Umbilical cord (tissue), 2 donors: ENCODE measurements at places on chromosomes 5 and 9.
A peak's percentile ranks its signal among the peaks of the same experiment; 100 is the strongest.

DNA sequence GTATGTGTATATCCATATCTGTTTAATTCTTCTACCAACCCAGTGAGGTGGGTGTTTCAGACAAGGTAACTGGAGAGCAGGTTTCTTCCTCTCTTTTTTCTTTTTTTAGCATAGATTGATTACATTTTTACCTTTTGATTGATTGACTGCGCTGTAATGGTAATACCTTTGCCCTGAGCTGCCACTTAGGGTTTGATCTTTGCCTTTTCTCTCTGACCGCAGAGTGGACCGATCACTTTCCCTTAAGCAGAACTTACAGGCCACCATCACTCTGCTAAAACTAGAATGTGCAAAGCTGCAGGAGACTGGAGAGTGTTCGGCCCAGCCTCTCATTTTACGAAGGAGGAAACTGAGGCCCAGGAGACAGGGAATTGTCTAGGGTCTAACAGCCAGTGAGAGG is 38.0 kb downstream of the RCL1 start:
- no peak for DNase-seq

- DNase-seq: no peak
These were observed 635 bp downstream of the NAA35 start for GRCh38 chr9:85941622-85941940.

DNA sequence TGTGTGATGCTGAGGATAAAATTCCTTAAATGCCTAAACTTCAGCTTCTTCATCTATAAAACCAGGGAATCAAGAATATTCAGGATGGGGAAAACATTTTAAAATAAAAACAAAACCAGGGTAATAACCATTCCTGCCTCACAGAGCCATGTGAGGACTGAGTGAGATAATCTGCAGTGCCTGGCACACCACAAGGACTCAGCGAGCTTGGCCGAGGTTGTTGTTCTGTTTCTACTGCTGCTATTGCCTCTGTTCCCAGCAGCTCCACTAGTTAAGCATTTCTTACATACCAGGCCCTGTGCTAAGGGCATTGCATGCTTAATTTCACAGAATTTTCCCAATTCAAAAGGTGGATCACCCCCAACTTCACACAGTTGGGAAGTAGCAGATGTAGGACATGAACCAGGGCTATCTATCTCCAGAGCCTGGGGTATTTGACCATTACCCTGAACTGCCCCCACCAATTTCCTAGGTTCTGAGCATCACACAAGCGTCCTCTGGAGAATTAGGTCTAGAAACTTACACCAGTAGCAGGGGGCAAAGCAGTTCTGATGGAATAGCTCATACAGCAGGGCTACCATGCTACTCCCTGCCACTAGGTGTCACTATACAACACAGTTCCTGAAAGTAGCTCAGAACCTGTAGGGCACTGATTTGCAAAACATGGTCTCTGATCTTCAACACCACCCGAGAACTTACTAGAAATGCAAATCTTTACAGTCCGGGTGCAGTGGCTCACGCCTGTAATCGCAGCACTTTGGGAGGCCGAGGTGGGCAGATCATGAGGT is 74.3 kb downstream of the LRSAM1 start:
- DNase-seq: no peak

DNA sequence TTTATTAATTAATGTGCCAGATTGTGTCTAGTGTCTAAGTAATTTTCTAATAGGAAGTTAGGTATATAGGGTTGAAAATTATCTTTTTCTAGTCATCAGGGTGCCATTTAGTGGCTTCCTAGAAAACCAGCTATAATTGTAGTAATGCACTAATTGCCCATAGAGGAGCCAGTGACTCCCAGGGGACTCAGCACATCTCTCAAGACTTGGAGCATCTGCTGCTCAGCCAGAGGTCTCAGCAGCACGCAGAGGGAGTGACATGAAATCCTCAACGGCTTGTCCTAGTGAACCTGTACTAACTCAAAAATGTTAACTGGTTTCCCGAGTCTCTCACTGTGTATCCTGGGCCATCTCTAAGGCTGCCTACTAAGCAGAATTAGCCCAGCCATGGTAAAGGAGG is 78.2 kb upstream of the MAN2A1 start:
- no peak for DNase-seq

DNA sequence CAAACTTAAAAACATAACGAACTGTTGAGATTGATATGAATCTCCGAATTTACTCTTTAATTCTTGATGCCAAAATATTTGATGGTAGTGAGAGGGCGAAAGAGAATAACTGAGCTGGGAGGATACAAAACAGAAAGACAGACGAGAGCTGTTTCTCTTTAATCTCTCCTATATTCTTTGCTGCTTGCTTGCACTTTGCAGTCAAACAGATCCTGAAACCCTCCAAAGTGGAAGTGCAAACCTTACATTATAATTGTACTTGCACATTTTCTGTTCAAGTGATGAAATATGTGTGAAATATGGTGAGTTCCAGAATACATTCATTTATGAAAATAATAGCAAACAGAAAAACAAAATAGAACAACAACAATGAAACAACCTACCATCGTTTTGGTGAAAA is 63.8 kb downstream of the PAM start:
- DNase-seq: no peak

DNA sequence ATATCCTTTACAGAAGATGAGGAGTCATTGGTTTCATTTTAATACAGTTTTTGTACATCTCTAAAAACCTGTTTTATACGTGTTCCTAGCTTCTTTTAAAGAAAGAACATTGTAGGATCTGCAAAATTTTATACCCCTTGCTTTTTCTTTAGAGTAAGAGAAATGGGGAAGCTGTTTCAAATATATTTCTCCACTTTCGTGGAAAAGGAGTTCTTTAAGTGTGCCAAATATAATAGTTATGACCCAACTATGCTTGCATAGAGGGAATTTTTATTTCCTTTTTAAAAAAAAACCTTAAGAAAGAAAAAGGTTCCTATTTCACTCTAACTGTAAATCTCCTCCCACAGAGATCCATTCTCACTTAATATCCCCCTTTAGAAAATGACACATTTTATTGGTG is 27.5 kb upstream of the DMAC1 start:
- no peak for DNase-seq

DNA sequence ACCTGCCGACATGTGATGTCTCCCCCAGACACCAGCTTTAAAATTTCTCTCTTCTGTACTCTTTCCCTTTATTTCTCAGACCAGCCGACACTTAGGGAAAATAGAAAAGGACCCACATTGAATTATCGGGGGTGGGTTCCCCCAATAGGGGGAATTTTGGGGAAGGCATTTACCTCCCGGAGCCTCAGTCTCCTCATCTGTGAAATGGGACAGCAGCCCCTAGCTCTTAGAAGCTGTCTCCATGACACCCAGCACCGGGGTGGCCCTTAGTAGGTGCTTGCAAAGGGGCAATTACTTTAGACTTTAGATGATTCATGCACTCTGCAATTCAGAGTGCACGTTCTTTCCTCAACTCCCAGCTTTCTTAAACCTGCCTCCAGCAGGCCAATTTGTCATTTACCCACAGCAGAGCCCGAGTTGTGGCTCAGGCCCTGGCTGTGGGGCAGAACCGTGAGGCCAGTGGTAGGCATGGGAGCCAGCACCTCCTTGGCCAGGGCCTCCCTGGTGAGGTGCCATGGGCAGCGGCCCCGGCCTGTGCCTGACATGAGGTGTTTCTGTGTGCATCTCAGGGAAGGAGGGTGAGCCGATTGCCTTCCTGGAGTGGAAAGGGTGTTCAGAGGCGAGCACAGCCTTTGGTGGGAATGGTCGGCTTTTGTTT is 51.7 kb downstream of the SH3PXD2B start:
- no peak for DNase-seq

DNA sequence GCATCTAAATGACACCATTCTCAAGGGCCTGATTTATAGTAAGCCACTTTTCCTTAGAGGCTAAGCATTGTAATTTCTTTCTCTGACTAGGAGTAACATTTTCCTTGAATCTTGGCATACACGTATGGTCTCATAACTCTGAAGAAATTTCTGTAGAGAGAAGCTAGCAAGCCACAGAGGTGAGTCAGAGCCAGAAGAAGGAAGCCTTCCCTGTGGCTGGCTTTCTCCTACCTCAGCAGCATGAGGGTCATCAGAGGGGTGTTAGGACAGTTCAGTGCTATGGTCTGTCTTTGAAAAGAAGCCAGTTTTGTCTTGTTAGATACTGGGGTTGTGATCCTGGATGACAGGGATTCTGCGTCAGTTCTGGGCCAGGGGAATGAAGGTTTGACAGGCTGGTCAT is 3.2 kb downstream of the SNX30 start:
- peak; percentile 71 for DNase-seq

DNA sequence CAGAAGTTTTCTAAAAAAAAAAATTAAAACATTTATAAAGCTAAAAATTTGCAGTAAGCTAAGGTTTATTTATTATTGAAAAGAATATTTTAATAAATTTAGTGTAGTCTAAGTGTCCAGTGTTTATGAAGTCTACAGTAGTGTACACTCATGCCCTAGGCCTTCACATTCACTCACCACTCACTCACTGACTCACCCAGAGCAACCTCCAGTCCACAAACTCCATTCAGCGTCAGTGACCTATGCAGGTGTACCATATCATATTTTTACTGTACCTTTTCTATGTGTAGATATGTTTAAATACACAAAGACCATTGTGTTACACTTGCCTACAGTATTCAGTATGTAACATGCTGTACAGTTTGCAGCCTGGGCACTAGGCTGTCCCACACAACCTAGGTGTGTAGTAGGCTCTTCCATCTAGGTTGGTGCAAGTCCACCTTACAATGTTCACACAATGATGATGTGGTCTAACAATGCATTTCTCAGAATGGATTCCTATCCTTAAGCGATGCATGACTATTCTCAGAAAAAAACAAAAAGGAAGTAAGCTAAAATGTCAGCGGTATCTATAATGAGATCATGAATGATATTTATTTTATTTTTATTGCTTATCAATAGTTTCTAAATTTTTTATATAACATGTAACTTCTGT is 336.7 kb downstream of the AGTPBP1 start:
- DNase-seq: no peak

DNA sequence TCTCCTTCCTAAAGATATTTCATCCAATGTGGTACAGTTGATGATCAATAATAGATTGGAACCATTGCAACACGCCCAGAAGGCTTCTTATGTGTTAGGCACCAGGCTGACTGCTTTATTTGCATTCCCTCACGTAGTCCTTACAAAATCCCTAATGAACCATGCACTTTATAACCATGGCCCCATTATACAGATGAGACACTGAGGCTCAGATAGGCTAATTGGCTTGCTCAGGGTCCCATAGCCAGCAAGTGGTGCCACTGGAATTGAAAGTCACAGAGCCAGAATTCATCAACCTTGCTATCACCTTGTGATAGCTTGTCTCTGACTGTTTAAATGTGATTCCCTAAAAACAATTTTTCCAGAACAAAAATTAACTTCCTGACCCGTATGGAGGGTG is 27.8 kb upstream of the RAI14 start:
- DNase-seq: no peak

- DNase-seq: no peak
These were observed 93.8 kb downstream of the ZNF354C start for GRCh38 chr5:179153921-179154345.
